Activated T-cell treated with anti-CD3 and anti-CD28 coated beads, Interleukin-2, amount 50 U/mL, for 24 hours (primary cell): ENCODE measurements at places on chromosomes 4 and X.
A peak's percentile ranks its signal among the peaks of the same experiment; 100 is the strongest.

DNA sequence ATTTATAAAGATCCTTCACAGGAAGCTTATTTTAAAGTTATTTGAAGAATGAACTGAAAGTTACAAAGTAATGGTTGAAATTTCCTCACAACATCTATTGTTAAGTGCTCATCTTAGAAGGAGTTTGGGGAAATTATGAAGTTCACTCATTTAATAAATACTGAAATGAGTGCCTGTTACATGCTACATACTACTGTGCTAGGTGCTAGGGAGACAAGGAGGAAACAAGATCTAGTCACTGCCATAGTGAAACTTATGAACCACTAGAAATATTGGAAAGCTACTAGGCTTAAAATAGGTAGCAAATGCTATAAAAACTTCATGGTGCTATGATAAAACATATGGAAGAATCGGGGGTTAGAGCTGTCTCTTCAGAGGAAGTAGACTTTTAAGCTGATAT, 97.1 kb downstream of the JADE1 start:
- peaks cover 7% of the 10 kb centered on the region for H3K36me3 ChIP-seq
- no peak overlapping the region for H3K27ac ChIP-seq
- no peaks in the 10 kb centered on the region for H3K4me1 ChIP-seq
- DNase-seq: no peak

GRCh38 chrX:118508635-118509034, 13.0 kb downstream of the DOCK11 start:
- H3K4me1 ChIP-seq: peaks cover 67% of the 10 kb centered on the region
- peaks cover 16% of the 10 kb centered on the region for H3K36me3 ChIP-seq
- no peak overlapping the region for H3K4me3 ChIP-seq
- H3K27me3 ChIP-seq: peaks cover 3% of the 10 kb centered on the region
- no peak for DNase-seq

- H3K4me1 ChIP-seq: peaks cover 34% of the 10 kb centered on the region
- peaks cover 30% of the 10 kb centered on the region for H3K36me3 ChIP-seq
- peak overlapping the region; percentile 96 for H3K27ac ChIP-seq
- peak overlapping the region; percentile 79 for H3K4me3 ChIP-seq
- DNase-seq: peak; percentile 86
Measured at GRCh38 chrX:40176351-40177116, 78.8 kb upstream of the BCOR start.

GRCh38 chr4:182642831-182643230, 274.4 kb downstream of the DCTD start:
- no peaks in the 10 kb centered on the region for H3K4me1 ChIP-seq
- peaks cover 6% of the 10 kb centered on the region for H3K27me3 ChIP-seq
- DNase-seq: no peak
- no peak overlapping the region for H3K4me3 ChIP-seq
- H3K27ac ChIP-seq: no peak overlapping the region

DNA sequence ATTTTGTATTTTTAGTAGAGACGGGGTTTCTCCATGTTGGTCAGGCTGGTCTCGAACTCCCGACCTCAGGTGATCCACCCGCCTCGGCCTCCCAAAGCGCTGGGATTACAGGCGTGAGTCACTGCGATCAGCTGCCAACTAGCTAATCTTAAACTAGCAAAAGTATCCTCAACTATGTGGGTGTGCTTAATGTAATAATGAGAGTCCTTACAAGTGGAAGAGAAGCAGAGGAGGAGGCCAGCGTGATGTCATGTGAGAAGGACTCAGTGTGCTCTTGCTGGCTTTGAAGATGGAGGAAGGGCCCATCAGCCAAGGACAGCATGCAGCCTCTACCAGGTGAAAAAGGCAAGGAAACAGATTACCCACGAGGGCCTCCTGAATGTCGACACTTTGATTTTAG, 19.6 kb downstream of the SCD5 start:
- no peak overlapping the region for H3K27ac ChIP-seq
- H3K4me1 ChIP-seq: no peaks in the 10 kb centered on the region
- H3K27me3 ChIP-seq: peaks cover 4% of the 10 kb centered on the region
- H3K36me3 ChIP-seq: no peaks in the 10 kb centered on the region
- no peak overlapping the region for H3K4me3 ChIP-seq

DNA sequence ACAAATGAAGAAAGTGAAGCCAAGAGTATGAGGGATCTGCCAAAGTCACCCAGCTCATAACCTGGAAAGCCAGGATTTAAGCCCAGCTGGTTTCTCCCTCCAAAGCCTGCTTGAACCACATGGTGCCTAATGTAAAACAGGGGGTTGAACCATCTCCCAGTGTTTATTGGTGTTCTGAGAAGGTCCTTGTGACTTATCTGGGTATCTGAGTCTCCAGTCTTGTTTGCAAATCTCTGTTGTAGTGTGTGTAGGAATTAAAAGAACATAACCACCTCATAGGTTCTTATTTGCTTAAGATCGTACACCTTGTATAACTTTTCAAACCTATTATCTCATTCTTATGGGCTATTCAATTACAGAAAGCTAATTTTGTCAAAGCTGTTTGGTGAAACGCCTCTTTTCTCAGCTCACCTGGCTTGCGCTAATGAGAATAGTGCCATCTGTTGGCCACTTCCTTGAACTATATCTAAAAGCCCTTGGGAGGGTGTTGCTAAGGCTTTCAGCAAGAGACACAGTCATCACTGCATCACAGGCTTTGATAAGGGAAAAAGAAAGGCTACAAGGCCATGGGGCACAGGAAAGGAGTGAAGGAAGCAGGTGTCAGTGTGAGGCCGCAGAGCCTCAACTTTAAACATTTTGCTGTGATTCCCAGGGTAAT, 34.0 kb downstream of the ETDB start:
- H3K4me3 ChIP-seq: no peak overlapping the region
- peak overlapping the region; percentile 56 for H3K27ac ChIP-seq
- peaks cover 7% of the 10 kb centered on the region for H3K4me1 ChIP-seq
- no peaks in the 10 kb centered on the region for H3K36me3 ChIP-seq
- peaks cover 44% of the 10 kb centered on the region for H3K27me3 ChIP-seq

GRCh38 chr4:85873566-85873965, 398.6 kb downstream of the ARHGAP24 start:
- H3K4me3 ChIP-seq: no peak overlapping the region
- no peak overlapping the region for H3K27ac ChIP-seq
- H3K36me3 ChIP-seq: no peaks in the 10 kb centered on the region
- DNase-seq: no peak
- H3K27me3 ChIP-seq: no peaks in the 10 kb centered on the region

DNA sequence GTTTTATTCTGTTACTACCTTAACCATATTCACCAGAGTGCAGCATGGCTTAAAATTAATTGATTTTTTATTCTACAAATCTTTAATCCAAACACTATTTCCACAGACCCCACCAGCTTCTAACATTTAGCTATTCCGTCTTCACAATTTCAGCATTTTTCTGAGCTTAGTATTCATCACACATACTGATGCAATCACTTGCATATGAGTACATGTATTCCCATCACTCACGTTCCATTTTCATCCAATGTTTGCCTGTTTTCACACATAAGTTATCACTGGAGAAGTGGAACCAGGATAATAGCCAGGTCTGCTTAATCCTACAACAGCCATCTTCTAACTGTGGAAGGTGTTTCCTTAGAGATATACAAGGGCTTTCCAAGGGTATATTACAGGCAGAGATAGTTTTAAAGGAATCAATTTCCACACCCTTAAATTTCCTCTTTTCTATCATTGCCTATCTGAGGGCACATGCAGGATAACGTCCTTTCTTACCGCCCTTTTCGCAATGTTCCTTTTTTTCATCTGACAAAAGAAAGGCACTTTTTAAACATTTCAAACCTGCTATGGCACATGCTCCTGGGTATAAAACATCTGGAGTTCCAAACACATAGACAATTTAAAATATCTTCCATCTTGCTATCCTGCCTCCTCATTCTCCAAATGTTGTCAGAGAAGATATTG, 115.8 kb downstream of the CORIN start:
- no peak overlapping the region for H3K27ac ChIP-seq
- H3K27me3 ChIP-seq: peaks cover 38% of the 10 kb centered on the region
- H3K36me3 ChIP-seq: no peaks in the 10 kb centered on the region
- H3K4me1 ChIP-seq: no peaks in the 10 kb centered on the region

- no peaks in the 10 kb centered on the region for H3K27me3 ChIP-seq
- no peak overlapping the region for H3K4me3 ChIP-seq
- no peaks in the 10 kb centered on the region for H3K36me3 ChIP-seq
- H3K4me1 ChIP-seq: no peaks in the 10 kb centered on the region
- DNase-seq: no peak
Measured at GRCh38 chr4:71882113-71882841, 98.4 kb upstream of the GC start.

- no peak overlapping the region for H3K27ac ChIP-seq
- no peak for DNase-seq
- H3K4me1 ChIP-seq: peaks cover 12% of the 10 kb centered on the region
- peaks cover 68% of the 10 kb centered on the region for H3K36me3 ChIP-seq
Measured at GRCh38 chrX:134776342-134776741, 118.1 kb upstream of the PLAC1 start.

DNA sequence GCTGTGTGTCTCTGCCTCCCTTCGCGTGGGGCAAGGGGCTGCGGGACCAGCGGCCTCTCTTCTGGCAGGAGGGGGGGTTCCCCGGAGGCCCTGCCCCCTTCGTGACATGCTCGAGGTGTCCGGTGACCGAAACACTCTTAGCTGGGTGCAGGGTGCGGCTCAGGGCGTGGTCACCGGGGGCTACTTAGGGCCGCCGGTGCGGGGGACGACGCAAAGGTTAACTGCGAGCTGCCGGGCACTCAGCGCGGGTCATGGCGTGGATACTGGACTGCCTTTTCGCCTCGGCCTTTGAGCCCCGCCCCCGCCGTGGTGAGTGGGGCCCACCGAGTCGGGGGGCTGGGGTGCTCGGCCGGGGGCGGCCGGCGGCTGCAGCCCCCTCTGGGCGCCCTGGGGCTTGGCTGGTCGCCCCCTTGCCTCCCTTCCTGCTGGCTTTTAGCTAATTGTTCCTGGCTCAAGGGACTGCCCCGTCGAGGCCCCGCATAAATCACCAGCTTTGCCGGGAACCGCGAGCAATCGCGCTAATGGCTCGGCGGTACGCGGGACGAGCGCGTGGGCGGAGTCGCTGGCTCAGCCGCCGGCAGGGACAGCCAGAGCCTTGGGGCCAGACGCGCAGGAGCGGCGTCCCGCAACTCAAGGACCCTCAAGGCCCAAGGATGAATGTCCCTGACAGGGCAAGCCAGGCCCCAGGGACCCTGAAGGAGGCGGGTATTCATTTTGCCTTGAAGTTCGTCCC, at the start of gene ARHGAP36:
TSS of gene ARHGAP36 (plus strand) at position 211 of the 733 bp plus-strand sequence. CDS start 23,320 bp downstream, outside the sequence.
- no peaks in the 10 kb centered on the region for H3K36me3 ChIP-seq
- H3K4me1 ChIP-seq: no peaks in the 10 kb centered on the region
- H3K27me3 ChIP-seq: peaks cover 78% of the 10 kb centered on the region
- H3K27ac ChIP-seq: no peak within 1 kb of the TSS
- H3K4me3 ChIP-seq: no peak within 1 kb of the TSS

- H3K27me3 ChIP-seq: no peaks in the 10 kb centered on the region
- no peak for DNase-seq
- H3K27ac ChIP-seq: peak overlapping the region; percentile 84
- no peak overlapping the region for H3K4me3 ChIP-seq
Measured at GRCh38 chr4:122705009-122705408, 27.5 kb upstream of the BBS12 start.

GRCh38 chrX:1596676-1597344, 5.4 kb downstream of the AKAP17A start:
- no peak overlapping the region for H3K4me3 ChIP-seq
- peaks cover 39% of the 10 kb centered on the region for H3K4me1 ChIP-seq
- H3K27me3 ChIP-seq: no peaks in the 10 kb centered on the region
- peaks cover 90% of the 10 kb centered on the region for H3K36me3 ChIP-seq

GRCh38 chr4:57591073-57591472, 480.9 kb upstream of the IGFBP7 start:
- H3K4me1 ChIP-seq: no peaks in the 10 kb centered on the region
- no peaks in the 10 kb centered on the region for H3K27me3 ChIP-seq
- no peaks in the 10 kb centered on the region for H3K36me3 ChIP-seq
- H3K27ac ChIP-seq: no peak overlapping the region
- no peak overlapping the region for H3K4me3 ChIP-seq
- DNase-seq: no peak

DNA sequence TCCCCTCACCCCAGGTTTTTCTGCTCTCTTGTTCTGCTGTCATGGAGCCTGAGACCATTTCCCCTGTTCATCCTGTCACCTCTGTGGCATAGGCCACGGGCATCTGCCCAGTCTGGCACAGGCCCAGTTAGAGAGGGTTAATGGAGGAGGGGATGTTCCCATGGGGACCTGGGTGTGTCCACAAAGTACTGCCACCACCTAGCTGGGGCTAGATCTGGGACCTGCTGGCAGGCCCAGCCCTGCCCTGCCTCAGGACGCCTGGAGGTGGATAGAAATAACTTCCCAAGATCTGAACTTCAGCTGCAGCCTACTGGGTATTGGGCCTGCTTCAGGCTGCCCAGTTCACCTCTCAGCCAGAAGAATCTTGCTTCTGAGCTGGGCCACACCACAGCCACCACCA, 13.5 kb downstream of the EFNB1 start:
- H3K4me1 ChIP-seq: no peaks in the 10 kb centered on the region
- DNase-seq: no peak
- H3K27ac ChIP-seq: no peak overlapping the region
- H3K36me3 ChIP-seq: peaks cover 14% of the 10 kb centered on the region

DNA sequence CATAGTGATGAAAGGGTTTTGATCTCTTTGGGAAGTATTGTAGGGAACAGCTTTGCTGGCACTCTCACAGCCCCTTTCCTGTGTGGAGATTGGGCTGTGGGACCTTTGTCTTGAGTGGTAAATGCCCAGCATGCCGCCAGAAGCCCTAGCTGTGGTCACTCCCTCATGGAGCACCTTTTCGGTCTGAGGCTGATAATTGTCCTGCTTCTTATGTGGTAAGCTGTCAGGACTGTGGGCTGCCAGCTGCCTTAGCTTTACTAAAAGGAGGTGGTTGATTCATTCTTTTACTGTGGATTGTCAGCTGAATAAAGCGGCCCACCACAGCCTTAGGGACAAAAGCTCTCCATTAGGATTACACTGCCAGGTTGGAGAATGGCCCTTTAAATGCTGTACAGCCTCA, 7.1 kb downstream of the PASD1 start:
- DNase-seq: no peak
- H3K4me3 ChIP-seq: no peak overlapping the region
- no peaks in the 10 kb centered on the region for H3K36me3 ChIP-seq
- H3K4me1 ChIP-seq: no peaks in the 10 kb centered on the region
- peaks cover 46% of the 10 kb centered on the region for H3K27me3 ChIP-seq

DNA sequence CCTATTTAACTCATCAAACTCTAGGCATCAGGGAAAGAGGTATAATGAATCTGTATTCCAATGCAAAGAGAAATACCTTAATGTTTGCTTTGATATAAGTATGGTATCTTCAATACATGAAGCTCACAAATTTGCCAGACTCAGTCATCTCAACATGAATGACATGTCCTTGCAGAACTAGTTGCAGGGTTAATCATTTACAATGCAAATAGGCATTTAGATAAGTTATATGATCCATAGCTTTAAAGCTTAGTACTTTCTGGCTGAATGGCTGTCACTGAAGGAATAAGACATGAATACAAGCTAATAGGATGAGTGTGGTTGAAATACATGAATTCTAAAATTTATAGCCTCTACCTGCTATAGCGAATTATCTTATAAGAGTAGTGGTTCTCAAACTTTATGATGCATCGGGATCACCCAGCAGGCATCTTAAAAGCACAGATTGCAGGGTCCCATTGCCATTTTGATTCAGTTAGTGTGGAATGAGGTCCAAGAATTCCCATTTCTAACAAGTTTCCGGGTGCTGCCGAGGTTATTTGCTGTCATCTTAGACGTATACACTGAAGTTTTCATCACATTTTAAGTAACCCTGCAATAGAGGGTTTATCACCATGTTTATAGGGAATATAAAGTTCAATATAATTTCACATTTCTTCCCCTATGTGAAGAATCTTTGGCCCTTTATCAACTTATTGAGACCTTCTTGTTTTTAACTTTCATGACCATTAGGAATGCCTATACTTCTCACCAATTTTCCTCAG, 439.2 kb downstream of the ARHGAP24 start:
- no peaks in the 10 kb centered on the region for H3K36me3 ChIP-seq
- H3K27ac ChIP-seq: no peak overlapping the region
- H3K4me1 ChIP-seq: no peaks in the 10 kb centered on the region
- no peak for DNase-seq
- H3K27me3 ChIP-seq: no peaks in the 10 kb centered on the region
